ENCODE measurements at places on chromosomes 1 and 21.

DNA sequence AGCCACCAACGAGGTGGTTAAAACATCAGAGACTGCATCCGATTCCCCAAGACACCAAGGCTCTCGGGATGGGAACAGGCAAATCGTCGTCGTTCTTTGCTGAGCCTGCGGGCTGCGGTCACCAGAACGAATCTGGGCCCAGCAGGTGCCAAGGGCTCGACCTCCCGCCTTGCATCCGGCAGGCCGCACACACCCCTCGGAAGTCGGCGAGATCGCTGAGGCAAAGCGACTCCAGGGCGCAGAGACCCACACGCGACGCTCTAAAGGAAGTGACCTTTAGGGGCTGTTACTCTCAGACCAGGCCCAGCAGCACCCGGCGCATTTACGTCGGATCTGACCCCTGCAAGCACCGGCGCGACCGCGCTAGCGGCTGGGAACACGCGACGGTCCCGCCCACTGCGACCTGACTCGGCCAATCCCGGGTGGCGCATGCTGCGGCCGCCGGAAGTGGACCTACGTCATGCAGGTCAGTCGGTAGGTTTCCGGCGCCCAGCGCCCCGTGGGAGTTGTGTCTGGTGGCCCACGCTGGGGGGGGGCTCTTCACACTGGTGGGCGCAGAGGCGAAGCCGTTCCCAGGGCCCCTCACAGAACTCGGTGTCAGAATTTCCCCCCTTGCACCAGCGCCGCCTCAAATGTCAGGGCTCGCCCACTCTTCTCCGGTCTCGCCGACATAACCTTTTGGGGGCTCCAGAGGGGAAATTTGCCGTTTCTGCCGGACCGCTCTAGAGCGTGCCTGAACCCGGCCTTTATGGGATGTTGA, 7.5 kb upstream of the PARK7 start:
- no peak for DNase-seq

GRCh38 chr1:68525781-68526180, 28.9 kb upstream of the DEPDC1 start:
- no peak for DNase-seq

DNA sequence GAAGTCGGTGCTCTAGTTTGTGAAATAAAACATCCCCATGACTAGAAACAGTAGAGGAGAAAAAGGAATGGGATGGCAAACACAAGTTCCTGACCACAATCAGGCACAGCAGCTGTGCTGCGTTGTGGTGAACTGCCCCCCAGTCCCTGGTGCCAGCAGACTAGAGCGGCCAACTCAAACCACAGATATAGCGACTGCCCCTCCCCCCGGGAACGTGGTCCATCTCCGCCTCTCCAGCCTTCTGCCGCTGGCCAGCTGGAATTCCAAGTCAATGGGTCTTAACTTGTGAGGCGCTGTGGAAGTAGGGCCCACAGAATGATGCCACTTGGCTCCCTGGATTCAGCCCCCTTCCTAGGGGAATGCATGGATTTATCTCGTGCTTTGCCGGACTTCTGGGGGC, 41.6 kb upstream of the ZNF678 start:
- no peak for DNase-seq

GRCh38 chr1:183896466-183897048, 91.6 kb downstream of the RGL1 start:
- DNase-seq: no peak

GRCh38 chr1:179141592-179142251, 59.9 kb downstream of the TOR3A start:
- DNase-seq: no peak

DNA sequence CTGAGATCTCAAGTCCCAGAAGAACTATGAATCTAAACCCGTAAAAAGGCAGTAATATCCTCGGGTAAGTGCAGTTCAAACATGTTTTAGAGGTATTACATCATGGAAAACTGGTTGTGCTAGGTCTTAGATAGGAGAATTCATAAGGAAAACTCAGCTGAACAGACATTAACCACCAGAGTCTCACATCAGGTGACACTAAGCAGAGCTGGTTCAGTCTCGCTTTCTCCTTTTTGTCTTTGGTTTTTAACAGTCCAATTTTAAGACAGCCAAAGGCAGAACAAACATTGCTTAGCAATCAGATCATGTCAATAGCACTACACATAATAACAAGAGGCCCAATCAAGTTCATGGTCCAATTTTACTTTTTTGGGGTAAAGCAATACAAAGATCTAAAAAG, 63.1 kb upstream of the MUTYH start:
- DNase-seq: no peak

GRCh38 chr1:175725684-175726083, 17.7 kb downstream of the TNR start:
- no peak for DNase-seq

GRCh38 chr1:170498876-170499275, 33.1 kb upstream of the GORAB start:
- DNase-seq: no peak

DNA sequence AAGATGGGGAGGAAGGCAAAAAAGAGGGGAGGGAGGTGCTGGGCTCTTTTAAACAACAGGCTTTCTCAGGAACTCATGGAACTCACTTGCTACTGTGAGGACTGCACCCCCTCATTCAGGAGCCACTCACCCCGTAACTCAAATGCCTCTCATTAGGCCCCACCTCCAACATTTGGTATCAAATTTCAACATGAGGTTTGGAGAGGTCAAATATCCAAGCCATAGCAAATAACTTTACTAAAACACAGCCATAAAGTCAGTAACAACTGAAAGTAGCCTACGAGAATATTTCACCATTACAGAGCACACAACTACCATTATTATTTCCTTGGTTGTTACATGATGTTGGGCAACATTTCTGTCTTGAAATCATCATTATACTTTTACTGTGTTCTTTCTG, 13.1 kb upstream of the DMRTB1 start:
- no peak for DNase-seq

DNA sequence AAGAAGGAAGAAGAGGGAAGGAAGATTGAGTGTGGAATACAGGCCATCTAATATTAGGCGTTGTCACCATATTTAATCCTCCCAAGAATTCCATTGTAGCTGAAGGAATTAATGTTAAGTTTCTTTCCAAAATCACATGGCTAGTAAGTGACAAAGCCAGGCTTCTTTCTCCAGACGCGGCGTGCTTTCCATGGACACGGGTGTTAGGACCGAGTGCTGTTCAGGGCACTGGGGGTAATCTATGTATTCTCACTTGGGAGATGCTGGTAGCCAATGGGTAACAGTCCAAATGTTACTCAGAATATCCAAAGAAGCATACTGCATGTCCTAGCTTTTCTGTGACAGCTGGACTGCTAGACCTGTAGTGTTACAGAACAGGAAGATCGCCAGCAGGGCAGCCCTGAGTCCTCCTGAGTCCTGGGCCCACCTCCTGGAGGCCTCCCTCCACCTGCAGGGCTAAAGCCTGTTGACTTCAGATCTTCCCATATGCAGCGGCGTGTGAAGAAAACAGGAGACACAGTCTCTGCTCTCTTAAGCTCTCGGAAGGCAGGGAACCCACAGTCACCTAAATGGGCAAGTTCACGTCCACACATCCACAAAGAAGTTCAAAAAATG, 5.3 kb downstream of the IGSF9 start:
- DNase-seq: no peak

DNA sequence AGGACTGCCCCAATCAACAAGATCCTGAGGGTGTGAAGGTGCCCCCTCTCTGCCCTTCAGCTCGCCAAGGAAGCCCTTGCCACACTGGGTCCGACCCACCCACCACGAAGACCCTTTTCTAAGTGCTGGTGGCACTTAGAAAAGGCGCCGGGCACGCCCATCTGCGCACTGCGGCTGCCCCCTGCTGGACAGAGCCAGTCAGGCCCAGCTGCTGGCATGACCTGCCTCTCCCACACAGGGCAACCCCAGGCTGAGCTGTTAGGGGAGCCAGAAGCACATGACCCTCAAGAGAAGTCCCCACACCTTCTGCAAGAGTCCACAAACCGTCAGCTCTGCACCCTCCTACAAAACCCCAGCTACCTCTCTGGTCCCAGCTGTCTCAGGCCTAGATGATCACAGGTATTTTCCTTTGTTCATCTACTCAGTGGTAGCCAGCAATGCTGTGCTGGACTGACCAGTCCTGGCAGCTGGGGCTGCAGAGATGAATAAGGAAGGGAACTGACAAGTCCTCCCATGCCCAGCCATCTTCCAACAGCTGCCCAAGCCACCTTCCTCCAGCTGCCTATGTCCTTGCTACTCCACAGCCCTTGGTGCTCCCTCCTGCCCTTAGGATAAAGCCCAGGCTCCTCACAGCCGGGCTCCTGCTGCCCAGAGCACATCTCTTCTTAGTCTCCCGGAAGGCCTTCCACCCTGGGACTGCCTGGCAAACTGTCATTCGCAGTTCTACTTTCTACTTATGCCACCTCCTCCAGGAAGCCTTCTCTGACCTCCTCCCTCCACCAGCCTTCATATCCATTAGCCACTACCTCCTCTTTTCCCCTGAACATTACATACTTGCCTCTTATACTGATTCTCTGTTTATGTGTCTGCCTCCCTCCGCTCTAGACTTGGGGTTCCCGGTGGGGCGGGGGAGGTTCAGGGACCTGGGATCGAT, 39.8 kb upstream of the ZC3H12A start:
- DNase-seq: no peak

DNA sequence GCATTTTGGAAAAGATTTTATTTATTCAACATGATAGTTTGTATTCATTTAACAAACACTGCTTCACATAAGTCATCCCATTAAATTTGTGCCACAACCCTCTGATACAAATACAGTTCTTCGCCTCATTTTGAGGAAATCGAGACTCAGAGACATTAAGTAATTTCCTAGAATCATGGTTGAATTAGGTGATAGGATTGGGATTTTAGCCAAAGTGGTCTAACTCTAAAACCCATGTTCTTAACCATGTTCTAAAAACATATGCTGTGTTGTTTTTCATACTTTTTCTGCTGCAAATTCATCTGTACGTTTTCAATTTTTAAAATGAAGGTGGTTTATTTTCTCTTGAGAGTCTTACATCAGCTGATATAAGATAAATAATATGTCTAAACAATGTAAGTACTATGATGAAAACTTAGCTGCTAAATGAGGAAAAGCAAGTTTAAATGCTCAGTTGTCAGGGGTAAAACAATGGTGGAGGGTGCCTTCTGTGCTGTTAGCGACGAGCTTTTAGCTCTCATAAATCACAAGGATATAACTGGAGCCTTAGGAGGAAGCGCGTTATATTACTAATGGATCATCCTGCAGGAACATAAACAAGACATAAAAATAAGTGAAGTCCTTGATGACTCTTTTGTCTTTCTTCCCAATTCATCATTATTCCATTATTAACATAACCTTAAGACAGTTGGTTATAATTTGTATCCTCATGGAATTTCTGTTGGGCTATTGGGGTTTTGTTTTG, 97.7 kb downstream of the CACHD1 start:
- no peak for DNase-seq

DNA sequence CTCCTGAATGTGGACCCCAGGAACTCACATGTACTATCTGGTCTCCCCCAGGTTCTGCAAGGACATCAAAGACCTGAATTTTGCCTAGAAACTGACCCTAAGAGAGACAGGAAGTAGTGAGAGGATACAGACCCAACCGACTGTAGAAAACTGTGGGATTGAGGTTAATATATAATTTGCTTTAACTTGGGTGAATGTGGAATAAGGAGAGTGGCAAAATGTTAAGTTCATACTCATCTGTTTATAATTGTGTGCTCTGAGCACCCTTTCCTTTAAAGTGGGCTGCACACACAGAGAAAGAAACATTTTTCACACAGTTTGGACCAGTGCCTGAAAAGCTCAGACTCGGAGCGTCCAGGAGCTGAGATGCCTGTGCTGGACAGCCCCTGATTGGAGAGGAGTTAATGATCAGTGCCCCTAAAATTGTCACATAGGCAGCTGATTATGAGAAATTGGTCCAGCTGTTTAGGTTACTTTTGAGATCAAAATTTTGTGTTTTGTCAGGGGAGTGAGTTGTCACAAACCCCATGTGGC, 37.2 kb downstream of the ROR1 start:
- DNase-seq: no peak

GRCh38 chr1:15946571-15947381, 29.1 kb downstream of the ZBTB17 start:
- no peak for DNase-seq

DNA sequence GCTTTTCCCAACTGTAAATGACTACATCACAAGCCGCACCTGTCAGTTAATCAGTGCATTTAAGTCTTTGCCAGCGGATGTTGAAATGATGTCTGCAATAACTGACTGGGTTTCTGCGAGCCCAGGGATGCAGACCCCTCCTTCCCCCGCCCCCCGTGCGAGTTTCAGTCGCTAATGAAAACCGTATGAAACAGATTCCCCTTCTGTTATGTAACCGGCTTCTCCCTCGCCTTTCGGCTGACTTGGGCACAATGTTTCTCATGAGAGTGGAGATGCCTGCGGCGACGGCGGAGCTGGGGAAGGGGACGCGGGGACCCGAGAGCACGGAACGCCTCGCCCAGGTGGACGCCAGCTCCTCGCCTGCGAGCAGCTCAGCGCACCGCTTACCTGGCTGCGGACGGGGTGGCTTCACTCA, 753 bp downstream of the KCNJ6 start:
- peak; percentile 10 for DNase-seq

GRCh38 chr1:116476321-116476720, 94.5 kb downstream of the CD58 start:
- no peak for DNase-seq

GRCh38 chr1:156490401-156491032, 10.1 kb downstream of the MEF2D start:
- no peak for DNase-seq

DNA sequence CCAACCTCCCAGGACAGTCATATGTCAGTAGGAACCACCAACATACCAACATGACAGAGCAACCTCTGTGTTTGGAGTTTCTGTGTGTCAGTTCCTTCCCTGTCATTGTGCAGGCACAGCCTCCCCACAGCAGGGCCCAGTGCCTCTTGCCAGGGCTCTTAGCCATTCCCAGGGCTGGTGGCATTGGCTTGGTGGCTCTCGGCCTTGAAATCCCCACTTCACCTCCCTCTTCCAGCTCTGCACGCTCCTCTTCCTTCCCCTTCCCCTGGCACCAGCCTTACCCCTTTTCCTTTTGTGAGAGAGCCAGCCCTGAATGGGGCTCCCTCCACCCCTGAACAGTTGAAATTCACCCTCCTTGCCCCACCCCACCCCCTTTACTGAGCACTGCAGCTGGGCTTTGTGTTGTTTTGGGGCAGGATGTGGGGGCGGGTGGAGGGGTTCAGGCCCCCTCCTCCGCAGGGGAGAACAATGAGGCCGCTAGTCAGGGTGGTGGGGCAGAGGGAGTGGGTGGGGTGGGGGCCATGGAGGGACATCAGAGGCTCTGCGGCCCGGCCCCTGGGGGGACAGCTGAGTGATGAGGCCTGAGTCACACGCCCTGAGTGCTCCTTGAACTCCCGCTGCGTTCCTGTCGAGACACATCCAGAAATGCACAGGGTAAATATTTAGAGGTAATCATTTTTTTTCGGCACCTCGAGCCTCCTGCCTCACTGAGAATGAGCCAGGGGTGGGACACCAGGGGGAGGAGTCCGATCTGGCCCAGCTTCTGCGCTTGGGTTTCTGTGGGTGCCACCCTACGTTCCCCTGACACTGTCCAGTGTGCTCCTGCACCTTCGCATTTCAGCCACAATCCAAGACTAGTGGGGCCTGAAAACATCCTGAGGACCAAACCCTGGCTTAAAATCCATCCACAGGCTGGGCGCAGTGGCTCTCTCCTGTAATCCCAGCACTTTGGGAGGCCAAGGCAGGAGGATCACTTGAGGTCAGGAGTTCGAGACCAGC, 28.6 kb downstream of the LGR6 start:
- DNase-seq: no peak
